ENCODE measurements at places on chromosomes 6 and 20. TPM values are rescaled to one million over a fixed set of nuclear protein-coding genes. Genes with fewer than 3 reads are reported as not detected.

Gene GSTA2
- total RNA-seq: not detected

Gene MYH7B
- total RNA-seq: not detected

Gene BMP7
- not detected for total RNA-seq

Gene ACSS2
- 76.9 TPM for total RNA-seq

Gene TFAP2D
- total RNA-seq: not detected

Data from cardiac atrium fibroblast (primary cell).